ENCODE measurements at places on chromosomes 4 and X.

GRCh38 chrX:100915562-100915961, 13.2 kb downstream of the XKRX start:
- no peak for DNase-seq

DNA sequence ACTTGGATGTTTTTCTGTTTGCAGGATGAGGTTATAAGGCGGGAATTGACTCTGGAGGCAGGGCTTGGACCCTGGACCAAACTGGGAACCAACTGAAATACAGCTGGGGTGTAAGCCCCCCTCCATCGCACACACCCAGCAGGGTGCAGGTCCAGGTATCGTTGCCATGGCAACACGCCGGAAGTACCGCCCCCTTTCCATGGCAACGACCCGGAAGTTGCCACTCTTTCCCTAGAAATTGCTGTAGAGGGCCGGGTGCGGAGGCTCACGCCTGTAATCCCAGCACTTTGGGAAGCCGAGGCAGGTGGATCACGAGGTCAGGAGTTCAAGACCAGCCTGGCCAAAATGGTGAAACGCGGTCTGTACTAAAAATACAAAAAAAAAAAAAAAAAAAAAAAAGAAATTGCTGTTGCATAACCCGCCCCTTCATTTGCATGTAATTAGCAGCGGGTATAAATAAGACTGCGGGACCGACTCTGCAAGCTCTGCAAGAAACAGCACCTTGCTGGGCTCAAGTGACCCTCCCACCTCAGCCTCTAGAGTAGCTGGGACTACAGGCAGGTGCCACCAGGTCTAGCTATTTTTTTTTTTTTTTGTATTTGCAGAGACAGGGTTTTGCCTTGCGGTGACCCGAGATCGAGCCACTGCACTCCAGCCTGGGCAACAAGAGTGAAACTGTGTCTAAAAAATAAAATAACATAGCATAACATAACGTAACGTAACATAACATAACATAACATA, 139.6 kb downstream of the CRLF2 start:
- no peak for DNase-seq

DNA sequence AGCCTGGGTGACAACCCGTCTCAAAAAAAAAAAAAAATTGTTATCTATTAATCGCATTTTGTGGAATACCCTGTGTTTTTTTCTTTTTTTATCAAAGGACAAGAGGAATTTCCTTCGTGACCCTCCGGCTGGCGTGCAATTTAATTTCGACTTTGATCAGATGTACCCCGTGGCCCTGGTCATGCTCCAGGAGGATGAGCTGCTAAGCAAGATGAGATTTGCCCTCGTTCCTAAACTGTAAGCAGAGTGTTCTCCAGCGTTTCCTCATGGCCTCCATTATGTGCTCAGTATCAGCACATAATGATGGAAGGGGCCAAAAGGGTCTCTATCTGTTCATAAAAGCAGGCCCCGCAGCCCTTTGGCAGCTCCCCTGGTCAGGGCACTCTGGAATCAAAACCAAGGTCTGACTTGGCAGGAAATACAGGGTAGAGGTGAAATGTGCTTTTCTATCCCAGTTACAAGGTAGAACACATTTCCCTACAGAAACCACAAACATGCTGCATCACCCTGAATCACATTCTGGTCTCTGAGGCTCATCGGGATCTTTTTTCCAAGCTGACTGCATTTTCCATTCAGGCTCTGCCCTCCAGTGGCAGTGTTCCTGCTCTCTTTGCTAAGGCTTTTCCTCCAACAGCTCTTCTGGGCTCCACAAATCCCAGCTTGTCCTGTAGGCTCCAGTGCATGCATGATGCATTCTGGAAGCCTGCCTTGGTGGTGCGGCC, 24.4 kb downstream of the SYAP1 start:
- peak; percentile 84 for DNase-seq

GRCh38 chrX:115345615-115346014, 56.1 kb downstream of the LUZP4 start:
- DNase-seq = no peak
